ENCODE measurements at places on chromosomes 7 and 10.

GRCh38 chr7:84637568-84638338, 443.2 kb upstream of the SEMA3A start:
- peak; percentile 86 for DNase-seq

- DNase-seq, result no peak
Measured at GRCh38 chr7:103532955-103533354, 86.9 kb upstream of the SLC26A5 start.

- no peak for DNase-seq
Measured at GRCh38 chr10:80927419-80928078, 389.8 kb downstream of the SH2D4B start.

- no peak for DNase-seq
Measured at GRCh38 chr10:82392533-82392932, 517.5 kb downstream of the NRG3 start.
